Stomach (tissue), 19 donors: ENCODE measurements at places on chromosomes 3 and 15. TPM values are rescaled to one million over a fixed set of nuclear protein-coding genes. Genes with fewer than 3 reads are reported as not detected.

KIF23 gene
- 2.4 TPM for polyA plus RNA-seq

KLHL24 gene
- 11.8 TPM for polyA plus RNA-seq

PLA2G4F gene
- 1.9 TPM for polyA plus RNA-seq

ELL3 gene
- 5.6 TPM for polyA plus RNA-seq

GOLGA8J gene
- polyA plus RNA-seq, result not detected

CCR1 gene
- 3.1 TPM for polyA plus RNA-seq

ISLR gene
- polyA plus RNA-seq, result 3.6 TPM

NANOGP8 gene
- not detected for polyA plus RNA-seq

CKMT1B gene
- 27.2 TPM for polyA plus RNA-seq
